Vagina (tissue), 2 donors: ENCODE measurements at places on chromosomes 1 and 21.

- no peak for DNase-seq
Measured at GRCh38 chr1:172119184-172119583, 277.9 kb downstream of the DNM3 start.

DNA sequence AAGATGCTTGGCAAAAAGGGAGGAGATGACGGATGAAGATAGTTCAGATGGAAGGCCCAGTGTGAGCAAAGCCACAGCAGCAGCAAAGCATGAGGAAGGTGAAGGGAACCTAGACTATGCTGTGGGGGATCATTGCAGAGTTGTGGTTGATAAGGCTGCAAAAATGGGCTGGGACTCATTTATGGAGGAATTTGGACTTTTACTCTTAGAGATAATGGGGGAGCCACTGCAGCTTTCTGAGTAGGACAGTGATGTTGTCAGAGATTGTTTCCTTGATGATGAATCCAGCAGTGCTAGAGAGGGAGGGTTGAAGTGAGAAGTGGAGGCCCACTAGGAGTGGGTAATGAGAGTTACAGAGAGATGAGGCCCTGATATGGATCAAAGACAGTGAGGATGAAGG is 2.1 kb upstream of the C8A start:
- DNase-seq = no peak

DNA sequence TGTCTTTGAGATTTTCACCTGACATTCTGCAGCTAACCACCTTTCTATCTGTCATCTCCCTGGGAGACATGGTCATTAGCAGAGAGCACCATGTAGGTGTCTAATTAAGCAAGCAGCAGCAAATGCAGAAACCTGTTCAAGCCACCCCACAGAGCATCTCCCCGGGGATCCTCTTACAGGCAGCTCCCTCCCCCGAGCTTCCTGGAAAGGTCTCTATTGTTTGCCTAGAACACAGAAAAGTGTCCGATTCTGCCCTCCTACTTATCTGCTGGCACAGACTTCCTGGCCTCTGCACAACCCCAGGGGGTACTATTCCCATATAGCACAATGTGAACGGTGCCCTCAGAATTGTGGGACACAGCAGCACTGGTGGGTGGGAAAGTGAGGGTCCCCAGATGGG is 46.1 kb downstream of the PLEKHA6 start:
- no peak for DNase-seq

DNA sequence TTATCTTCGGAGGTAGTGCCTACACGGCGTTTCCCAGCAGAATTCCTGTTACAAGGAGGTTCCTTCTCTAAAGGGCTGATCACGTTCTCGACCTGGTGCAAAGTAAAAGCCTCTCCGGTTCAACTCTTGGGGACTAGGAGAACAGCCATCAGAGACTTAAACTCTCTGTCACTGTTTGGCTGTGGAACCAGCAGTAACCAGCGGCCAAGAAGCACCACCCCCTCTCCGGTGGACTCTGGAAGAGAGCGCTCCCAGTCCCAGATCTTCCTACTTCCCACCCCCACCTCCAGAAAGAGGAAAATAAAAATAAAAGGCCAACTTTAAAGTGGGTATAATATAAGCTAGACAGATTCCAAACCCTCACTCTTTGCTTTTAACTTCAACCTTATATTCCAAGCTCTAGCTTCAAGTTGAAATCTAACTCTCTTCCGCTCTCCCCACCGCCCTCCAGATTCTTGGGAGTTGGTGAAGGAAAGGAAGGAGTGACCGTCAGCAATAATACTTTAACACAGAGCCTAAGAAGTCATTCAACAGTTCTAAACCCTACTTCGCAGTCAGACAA is 2.9 kb downstream of the BRINP3 start:
- no peak for DNase-seq

DNA sequence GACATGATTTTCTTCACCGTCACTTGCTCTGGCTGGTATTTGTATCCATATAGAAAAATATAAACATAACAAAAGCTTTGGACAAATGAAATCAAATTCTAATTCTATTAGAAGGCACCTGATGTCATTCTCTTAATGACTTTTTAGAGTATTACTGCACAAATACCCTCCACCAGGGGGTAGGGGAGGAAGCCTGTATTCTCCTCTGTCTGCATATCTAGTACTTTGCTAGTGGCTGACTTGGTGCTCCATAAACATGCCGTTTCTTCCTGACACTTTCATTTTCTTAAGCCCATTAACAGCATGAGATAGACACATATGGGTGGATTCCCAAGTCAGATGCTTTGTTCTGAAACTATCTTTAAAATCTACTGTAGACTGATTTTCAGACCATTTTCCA is 20.6 kb upstream of the KCNJ15 start:
- no peak for DNase-seq

GRCh38 chr1:37726751-37727585 is 34.7 kb downstream of the CDCA8 start:
- DNase-seq = no peak

DNA sequence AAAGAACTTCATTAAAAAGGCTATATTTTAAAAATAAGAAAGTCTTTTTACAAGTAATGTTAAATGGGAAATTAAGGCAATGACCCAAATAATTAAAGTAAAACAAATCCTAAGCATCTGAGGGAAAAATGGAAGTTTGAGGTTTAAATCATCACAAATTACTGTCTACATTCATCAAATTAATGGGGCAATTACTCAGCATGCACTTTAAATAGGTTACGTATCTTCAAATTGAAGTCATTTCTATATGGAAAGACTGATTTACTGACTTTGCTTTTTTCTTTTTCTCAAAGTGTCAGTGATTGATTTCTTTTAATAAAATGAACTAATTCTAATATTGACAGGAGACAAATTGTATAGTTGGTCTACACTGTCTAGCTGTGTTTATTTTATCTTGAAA is 1452.3 kb downstream of the NCAM2 start:
- no peak for DNase-seq

DNA sequence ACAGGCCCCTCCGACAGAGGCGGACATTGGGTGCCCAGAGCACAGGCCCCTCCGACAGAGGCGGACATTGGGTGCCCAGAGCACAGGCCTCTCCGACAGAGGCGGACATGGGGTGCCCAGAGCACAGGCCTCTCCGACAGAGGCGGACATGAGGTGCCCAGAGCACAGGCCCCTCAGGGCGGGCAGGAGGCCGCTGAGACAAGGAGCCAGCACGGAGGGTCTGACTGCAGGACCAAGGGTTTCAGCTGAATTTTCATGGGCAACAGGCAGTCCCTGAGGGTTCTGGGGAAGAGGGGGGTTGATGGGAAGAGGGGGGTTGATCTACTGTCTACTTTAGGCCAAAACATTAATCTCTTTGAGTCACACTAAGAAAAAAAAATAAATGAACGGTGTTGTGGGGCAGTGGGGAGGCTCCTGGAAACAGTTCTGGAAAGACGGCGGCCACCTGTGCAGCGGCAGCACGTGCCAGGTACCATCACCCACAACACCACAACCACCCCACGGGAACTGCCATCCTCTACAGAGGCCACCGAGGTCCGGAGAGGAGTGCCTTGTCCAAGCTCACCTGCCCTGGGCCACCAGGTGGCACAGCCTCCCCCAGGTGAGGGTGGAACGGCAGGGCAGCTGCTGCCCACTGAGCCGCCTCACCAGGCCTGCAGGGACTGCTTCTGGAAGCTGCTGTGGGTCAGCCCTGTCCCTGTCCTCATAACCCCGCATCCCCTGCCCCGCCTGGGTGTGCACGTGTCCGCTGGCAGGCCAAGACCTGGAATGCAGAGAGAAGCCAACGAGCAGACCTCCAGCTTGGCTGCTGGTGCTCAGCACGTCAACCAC is 20.5 kb downstream of the PRDM15 start:
- no peak for DNase-seq

DNA sequence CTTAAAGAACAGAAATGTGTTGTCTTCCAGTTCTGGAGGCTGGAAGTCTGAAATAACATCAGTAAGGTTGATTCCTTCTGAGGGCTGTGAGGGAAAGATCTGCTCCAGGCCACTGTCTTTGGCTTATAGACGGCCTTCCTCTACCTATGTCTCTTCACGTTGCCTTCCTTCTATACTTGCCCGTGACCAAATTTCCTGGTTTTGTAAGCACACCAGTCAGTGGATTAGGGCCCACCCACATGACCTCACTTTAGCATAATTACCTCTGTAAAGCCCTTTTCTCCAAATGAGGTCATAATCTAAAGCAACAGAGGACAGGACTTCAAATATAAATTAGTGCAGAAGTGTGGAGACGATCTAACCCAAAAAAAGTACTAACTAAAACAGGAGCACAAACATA is 231.6 kb downstream of the NRIP1 start:
- no peak for DNase-seq

- DNase-seq = no peak
Measured at GRCh38 chr1:16900751-16901150, 5.0 kb downstream of the RNU1-2 start.

- DNase-seq = no peak
Measured at GRCh38 chr1:226702957-226703831, 35.9 kb downstream of the ITPKB start.

- no peak for DNase-seq
Measured at GRCh38 chr1:102776071-102776470, 332.3 kb downstream of the COL11A1 start.

DNA sequence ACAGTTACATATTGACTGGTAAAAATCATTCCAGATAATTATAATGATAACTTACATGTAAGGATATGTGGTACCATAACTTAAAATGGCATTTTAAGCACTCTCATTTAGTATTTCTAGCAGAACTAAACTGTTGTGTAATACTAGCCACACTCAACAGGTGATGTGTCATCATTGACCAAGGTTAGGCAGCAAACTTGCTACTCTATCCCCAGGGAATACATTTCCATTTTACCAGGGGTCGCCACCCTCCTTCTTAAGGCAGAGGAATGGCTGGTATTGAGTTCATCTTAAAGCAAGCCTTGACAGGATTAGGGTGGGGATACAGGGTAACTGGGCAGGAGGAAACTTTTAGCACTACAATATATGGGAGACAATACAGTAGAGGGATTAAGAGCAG is 259.8 kb upstream of the CAMK1G start:
- no peak for DNase-seq

DNA sequence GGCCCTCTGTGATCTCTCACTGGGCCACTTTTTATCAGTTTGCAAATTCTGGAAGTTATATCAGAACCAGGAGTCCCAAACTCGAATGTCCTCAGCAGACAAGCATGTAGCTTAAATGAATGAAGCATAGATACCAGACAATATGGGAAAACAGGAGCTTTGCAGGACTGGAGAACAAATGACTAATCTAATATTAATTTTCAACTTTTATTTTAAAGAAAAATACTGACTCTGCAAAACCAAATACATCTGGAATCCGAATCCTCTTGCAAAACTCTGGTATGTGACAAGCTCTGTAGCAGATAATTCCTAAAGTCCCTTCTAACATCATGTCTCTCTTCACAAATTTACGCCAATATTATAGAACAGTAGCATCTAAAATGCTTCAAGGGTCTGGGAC is 427.4 kb downstream of the TTLL7 start:
- no peak for DNase-seq

DNA sequence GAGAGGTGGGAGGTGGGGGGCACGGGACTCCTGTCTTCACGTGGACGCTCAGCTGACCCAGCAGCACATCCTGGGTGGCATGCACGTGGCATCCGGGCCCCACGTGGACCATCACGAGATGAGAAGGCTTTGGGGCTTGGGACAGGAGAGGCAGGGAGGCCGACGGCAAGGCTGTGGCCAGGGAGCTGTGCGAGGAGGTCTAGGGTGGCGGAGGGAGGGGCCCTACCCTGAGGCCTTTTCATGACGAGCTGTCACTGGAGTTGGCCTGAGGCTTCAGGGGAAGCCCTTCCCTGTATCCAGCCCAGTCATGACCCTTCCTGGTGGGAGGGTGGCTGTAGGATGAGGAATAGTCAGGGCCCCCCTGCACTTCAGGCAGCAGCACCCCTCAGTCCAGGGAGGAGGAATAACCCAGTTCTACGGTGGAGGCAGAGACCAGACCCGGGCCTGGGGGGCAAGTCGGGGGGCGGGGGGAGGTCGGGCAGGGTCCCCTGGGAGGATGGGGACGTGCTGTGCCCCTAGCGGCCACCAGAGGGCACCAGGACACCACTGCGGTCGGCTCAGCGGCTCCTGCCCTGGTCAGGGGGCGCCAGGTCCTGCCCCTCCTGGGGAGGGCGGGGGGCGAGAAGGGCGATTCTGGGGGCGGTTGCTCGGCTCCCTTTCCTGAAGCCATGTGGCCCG is 2.0 kb upstream of the PERM1 start:
- no peak for DNase-seq

DNA sequence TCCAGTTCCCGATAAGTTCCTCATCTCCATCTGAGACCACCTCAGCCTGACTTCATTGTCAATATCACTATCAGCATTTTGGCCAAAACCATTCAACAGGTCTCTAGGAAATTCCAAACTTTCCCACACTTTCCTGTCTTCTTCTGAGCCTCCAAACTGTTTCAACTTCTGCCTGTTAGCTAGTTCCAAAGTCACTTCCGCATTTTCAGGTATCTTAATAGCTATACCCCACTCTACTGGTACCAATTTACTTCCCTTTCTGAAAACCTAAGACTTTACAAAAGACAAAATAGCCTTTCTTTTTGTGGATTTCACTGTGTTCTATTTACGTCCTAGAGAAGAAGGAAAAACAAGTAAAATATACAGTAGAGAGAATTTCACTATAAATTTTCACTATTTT is 147.0 kb upstream of the FMN2 start:
- DNase-seq = no peak

GRCh38 chr1:208691012-208691411 is 446.8 kb upstream of the PLXNA2 start:
- DNase-seq = no peak

GRCh38 chr1:53025034-53025768 is 36.8 kb upstream of the PODN start:
- DNase-seq = no peak

DNA sequence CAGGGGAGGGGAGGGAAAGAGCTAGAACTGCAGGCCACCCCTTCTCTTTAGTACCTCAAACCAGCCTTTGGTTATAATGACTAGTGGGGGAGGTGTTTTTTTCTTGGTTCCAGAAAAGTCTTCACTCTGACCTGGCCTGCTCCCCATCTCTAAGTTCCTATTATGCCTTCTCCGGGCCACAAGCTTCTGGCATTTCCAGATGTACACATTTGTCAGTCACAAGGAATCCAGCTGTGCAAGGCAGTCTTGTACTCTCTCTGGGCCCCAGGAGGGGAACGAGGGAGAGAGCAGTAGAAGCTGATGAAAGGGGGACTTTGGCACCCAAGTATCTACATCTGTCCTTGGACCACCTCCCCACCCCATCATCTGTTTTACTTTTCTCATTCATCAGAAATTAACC is 2.7 kb upstream of the FALEC start:
- no peak for DNase-seq

DNA sequence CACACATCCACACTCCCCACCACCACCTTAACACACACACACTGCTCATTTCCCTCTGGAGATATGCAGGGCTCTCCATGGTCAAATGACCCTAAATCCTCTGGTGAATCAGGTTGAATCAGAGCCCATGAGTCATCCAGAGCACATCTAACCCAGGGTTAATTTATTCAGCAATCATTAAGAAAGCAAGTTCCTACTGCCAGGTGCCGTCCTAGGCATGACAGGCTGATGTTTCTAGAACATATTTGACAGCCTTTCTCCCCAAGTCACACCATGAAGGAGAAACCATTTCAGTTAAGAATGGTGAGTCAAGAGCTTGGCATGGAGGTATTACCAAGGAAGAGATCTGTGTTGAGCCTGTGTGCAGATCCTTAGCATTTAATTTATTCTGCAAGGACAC is 194.3 kb upstream of the CAMK1G start:
- DNase-seq = no peak
